Activated CD4-positive, alpha-beta T cell treated with anti-CD3 and anti-CD28 coated beads, Interleukin-2, amount 50 U/mL, for 4 hours (primary cell): ENCODE measurements at places on chromosomes 13 and 19.

DNA sequence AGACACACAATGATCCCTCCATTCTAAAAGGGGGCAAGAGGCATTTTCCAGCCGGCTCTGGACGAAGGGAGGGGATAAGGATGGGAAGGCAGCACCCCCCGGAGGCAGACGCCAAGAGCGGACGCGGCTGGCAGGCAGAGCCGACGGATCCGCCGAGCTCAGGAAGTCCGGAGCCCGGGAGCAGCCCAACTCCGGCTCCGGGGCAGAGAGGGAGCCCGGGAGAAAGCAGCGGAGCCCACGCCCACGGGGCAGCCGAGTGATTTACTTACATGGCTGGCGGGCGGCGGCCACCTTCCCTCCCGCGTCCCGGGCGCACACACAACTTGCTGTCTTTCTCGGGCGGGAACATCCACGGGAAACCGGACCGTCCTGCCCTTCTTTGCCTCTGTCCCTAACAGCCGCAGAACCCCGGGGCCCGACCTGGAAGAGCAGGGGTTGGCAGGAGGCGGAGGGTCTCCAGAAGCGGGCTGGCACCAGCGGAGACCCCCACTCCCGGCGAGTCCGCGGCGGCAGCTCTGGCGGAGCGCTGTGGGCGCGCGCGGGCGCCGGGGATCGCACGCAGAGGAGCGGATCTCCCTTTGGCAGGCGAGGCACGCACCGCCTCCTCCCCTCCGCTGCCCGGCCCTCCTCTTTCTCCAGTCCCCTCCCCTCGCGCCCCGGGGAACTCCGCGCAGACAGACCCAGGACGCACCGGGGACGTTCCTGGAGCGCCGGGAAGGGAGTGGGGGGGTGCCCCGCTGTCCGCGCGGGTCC lies at the start of gene LHFPL6:
TSS of gene LHFPL6 (minus strand) at position 580 of the 753 bp plus-strand sequence.
- peak; percentile 36 for DNase-seq

DNA sequence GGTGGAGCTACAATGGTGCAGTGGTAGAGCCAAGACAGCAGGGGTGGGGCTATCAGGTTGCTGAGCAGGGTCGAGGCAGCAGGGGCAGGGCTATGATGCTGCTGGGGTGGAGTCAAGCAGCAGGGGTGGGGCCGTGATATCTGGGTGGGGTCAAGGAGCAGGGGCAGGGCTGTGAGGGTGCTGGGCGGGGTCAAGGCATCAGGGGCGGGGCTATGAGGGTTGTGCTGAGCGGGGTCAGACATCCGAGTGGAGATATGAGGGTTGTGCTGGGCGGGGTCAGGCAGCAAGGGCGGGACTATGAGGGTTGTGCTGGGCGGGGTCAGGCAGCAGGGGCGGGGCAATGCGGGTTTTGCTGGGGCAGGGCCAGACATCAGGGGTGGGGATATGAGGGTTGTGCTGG lies 14.7 kb downstream of the HCN2 start:
- no peak for DNase-seq

GRCh38 chr13:27679896-27680295 lies 58.2 kb downstream of the POLR1D start:
- no peak for DNase-seq

DNA sequence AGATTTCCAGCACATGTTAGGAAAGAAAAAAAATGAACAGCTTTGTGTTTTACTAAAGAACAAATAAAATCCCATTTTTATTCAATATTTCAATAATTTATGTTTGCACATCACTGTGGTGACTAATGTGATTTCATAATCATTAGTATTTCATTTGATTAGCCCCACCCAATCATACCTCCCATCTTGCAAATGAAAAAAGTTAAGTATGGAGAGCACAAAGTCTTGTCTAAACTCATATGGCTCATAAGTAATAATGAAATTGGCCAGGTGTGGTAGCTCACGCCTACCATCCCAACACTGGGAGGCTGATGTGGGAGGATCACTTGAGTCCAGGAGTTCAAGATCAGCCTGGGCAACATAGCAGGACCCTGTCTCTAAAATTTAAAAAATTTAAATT lies 3.8 kb downstream of the ZNF490 start:
- no peak for DNase-seq

DNA sequence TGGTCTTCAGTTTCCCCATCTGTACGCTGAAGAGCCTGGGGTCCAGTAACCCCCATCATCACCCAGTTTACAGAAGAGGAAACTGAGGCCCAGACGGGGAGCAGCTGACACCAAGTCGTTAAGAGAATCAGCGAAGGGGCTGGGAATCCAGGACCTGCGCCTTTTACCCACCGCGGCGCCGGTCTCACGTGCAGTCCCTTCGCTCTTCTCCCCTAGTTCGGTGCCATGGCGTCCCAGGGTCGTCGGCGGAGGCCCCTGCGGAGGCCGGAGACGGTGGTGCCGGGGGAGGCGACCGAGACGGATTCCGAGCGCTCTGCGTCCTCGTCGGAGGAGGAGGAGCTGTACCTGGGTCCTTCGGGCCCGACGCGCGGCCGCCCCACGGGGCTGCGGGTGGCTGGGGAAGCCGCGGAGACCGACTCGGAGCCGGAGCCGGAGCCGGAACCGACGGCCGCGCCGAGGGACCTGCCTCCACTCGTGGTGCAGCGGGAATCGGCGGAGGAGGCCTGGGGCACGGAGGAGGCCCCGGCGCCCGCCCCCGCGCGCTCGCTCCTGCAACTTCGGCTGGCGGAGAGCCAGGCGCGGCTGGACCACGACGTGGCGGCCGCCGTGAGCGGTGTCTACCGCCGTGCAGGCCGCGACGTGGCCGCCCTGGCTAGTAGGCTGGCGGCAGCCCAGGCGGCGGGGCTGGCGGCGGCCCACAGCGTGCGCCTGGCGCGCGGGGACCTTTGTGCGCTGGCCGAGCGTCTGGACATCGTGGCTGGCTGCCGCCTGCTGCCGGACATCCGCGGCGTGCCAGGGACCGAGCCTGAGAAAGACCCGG lies 698 bp downstream of the BLOC1S3 start:
- peak; percentile 25 for DNase-seq
